A549 treated with CORT108297 at 1 μM for 4 hours (cell line): ENCODE measurements at places on chromosomes 11 and 22. TPM values are rescaled to one million over a fixed set of nuclear protein-coding genes. Genes with fewer than 3 reads are reported as not detected.

Gene MMP27
- not detected in 5 replicates for total RNA-seq

Gene C22orf42
- total RNA-seq = not detected in 5 replicates

Gene PDE2A
- total RNA-seq = 1.1 to 1.9 TPM (median 1.2 TPM) in 5 replicates

Gene LIF
- 25.0 to 39.1 TPM (median 37.2 TPM) in 5 replicates for total RNA-seq

Gene PHF5A
- 63.1 to 79.2 TPM (median 66.3 TPM) in 5 replicates for total RNA-seq

Gene TRIM29
- 9.5 to 11.1 TPM (median 10.7 TPM) in 5 replicates for total RNA-seq

Gene CREB3L1
- total RNA-seq = 4.4 to 5.8 TPM (median 5.4 TPM) in 5 replicates

Gene OR2AT4
- not detected in 5 replicates for total RNA-seq

Gene ZP1
- total RNA-seq = 0.09 to 0.19 TPM (median 0.12 TPM) in 5 replicates

Gene ENTHD1
- total RNA-seq = not detected in 5 replicates

Gene RAB38
- total RNA-seq = 0.78 to 1.4 TPM (median 1.0 TPM) in 5 replicates

Gene DYNC2H1
- total RNA-seq = 5.4 to 7.0 TPM (median 6.5 TPM) in 5 replicates

Gene MUC5B
- total RNA-seq = 2.4 to 4.2 TPM (median 3.0 TPM) in 5 replicates

Gene MRE11
- 12.5 to 20.3 TPM (median 15.1 TPM) in 5 replicates for total RNA-seq

Gene FXYD6
- total RNA-seq = 0.20 to 0.52 TPM (median 0.29 TPM) in 5 replicates

Gene INPP5J
- total RNA-seq = 0.50 to 0.78 TPM (median 0.72 TPM) in 5 replicates

Gene KCNE3
- 0.05 TPM in 1 of 5 replicates, not detected in the others for total RNA-seq

Gene APOBEC3H
- total RNA-seq = 0.14 to 0.53 TPM (median 0.41 TPM) in 5 replicates

Gene NFAM1
- 0.01 TPM in 2 of 5 replicates, not detected in the others for total RNA-seq

Gene CNIH2
- total RNA-seq = 1.6 to 2.5 TPM (median 2.4 TPM) in 5 replicates

Gene LRRN4CL
- 0.04 to 0.21 TPM (median 0.05 TPM) in 4 of 5 replicates, not detected in the other for total RNA-seq

Gene POU2AF1
- not detected in 5 replicates for total RNA-seq

Gene MRGPRF
- total RNA-seq = 0.05 to 0.08 TPM (median 0.06 TPM) in 5 replicates
